ENCODE measurements at places on chromosomes 6 and 20.

GRCh38 chr20:37643400-37643799 lies 50.4 kb upstream of the CTNNBL1 start:
- no peak for DNase-seq

DNA sequence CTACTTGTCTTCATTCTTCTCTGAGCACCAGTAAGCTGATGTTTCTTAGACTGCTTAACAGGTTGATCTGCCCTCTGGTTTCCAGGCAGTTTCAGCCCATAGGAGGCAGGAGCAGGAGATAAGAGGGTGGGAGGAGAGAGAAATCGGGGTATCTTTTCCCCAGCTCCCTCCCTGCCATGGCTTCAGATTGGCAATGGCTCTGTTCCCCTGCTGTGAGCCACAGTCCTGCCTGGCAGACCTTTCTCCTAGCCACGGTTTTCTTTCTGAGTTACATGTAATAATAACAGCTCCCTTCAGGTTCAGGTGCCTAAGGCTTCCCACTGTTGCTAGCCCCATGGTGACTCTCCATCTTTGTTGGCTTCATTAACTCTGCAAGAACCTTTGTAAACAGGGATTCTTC lies 115.3 kb downstream of the CD83 start:
- no peak for DNase-seq

DNA sequence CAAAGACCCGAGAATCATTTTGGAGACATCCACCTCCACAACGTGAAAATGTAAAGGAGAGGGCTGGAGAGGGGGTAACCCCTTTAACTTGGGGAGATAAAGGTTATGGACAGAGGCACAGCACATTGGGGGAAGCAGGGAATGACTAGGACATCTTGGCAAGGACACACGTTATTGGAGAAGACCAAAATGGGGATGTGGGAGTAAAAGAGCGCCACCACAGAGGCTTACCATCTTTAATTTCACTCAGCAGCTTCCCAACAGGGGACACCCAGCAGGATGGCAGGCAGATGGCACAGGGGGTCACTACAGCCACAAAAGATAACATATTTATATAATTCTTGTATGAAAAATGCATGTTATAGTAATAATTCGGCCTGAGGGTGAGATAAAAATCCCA lies 9.8 kb downstream of the C6orf52 start:
- no peak for DNase-seq

- DNase-seq = no peak
Observed at GRCh38 chr20:45940053-45940452, 5.6 kb downstream of the PCIF1 start.

DNA sequence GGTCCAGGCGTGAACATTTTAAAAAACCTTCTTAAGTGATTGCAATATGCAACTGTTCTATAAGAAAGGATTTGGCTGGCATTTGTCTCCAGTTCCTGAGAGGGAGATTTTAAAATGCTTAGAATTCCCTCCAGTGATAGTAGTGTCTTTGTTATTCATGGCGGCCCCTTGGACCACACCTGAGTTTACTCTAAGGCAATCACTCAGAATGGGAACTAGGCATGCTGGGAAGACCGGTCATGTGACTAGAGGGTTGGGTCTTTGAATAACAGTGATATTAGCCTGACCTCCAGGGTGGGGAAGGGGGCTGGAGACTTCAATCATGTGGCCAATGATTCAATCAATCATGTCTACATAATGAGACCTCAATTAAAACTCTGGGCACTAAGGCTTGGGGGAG lies 50.7 kb upstream of the UTRN start:
- no peak for DNase-seq

DNA sequence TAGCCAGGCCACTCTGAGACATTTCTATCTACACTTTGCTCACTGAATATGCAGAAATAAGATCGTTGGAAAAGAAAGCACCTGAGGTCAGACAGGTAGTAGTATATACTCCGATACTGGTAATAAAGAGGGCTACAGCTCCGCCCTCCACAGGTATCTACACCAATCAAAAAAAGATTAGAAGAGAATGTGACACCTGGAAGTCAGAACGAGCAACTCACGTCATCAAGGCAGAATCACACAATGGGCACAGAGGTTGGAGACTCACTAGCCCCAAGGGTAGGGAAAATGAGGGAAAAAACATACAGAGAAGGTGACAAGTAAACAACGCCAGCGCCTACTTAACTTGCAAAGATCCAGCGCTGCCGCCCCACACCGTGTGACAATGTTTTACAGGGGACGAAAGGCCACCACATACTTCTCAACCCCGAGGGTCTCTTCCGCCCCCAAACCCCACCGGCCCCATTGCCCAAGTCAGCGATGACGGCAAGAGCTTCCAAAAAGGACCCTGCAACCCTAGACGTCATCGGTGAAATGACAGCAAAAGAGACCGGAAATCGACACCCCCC lies 653 bp downstream of the LMBRD1 start:
- no peak for DNase-seq

- DNase-seq = no peak
Observed at GRCh38 chr6:11702500-11703130, 76.0 kb downstream of the ADTRP start.

DNA sequence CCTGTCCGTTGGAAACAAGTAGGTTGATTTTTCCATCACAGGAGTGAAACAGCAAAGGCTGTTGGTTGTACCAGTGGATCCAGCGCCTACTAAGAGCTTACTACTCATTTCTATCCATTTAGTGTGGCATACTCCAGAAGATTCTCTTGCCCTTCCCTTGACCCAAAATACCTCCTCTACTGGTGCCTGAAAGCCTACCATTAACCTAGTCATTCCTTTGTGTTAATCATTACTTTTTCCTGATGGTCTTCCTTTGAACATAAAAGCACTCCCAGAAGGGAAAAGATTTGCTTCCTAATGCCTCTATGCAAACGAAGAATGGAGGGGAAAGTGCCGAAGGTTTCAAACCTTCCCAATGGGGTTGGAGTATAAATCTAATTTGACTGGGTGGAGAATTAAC lies 123.3 kb downstream of the QRSL1 start:
- DNase-seq = no peak

GRCh38 chr6:165390475-165390874 lies 81.1 kb upstream of the C6orf118 start:
- no peak for DNase-seq

- no peak for DNase-seq
Observed at GRCh38 chr6:109872968-109873545, 105.1 kb upstream of the GPR6 start.

DNA sequence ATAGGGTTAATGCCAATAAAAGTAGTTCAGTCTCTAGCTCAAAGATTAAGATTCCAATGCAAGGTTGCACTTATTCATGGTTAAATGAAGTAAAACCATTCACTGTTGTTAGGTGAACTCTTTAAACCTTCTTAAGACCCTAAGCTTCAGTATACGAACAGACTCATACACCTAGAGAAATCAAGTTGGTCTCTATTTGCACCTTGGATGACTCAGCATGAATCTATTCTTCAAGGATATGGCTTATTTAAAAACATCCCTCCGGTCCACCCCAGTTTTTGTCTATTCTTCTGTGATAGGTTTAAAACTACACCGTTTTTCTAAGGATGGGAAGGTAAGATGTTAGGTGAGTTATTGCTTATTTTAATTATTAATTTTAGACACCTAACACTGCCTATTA lies 932 bp upstream of the TAAR9 start:
- DNase-seq = no peak

DNA sequence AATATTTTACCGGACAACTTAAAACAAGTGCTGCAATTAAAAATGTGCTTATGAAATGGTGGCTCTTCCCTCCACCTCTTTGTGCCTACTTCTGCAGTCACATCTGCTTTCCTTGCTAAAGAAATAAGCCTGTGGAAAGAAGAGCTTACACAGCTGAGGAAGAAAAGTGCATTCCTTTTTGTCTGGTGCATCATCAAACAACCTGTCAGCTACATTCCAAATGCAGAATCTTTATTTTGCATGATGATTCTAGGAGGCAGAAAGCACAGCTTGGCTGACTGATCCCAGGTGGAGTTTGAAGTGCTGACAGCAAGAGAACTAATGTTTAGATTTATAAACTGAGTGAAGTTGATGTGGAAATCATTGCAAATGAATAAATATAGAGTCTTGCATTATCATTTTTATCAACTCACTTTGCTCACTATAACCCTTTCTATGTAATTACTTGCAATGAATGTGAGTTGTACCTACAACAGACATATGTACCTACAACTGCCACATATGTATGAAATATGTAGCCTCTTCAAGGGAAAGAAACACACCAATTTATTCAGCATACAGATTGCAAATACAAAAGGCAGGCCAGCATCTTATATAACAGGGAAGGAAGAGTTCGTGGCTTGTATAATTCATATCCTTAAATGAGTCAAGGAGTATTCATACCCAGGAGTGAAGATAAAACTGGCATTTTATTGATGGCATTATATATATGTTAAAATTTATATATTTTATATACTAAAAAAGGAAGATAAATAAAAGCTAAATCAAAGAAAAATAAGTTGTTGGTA lies 223.4 kb upstream of the MCHR2 start:
- DNase-seq = no peak

DNA sequence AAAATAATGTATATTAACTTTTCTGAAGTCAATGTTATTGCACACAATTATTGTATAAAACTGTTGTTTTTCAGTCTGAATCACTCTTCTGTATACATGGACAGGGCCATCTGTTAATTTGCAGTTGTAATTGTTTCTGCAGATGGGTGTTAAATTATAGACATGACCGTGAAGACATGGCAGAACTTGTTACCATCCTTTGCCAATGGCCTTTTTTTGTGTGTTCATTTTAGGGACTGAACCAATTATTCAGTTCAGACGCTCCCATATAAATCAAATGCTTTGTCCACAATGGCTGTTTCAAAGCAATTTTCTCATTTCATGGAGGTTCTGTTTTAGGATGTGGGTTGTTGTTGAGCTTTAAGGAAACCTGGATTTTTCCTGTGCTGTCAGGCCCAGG lies 533.7 kb downstream of the DOK5 start:
- DNase-seq = no peak
